Activated CD8-positive, alpha-beta T cell treated with anti-CD3 and anti-CD28 coated beads, Interleukin-2, amount 10 ng/mL, durations not matched to agents 7 days and 5 days (primary cell): ENCODE measurements at places on chromosomes 6 and 20. TPM values are rescaled to one million over a fixed set of nuclear protein-coding genes. Genes with fewer than 3 reads are reported as not detected.

The GPR6 gene
- not detected for total RNA-seq

DNA sequence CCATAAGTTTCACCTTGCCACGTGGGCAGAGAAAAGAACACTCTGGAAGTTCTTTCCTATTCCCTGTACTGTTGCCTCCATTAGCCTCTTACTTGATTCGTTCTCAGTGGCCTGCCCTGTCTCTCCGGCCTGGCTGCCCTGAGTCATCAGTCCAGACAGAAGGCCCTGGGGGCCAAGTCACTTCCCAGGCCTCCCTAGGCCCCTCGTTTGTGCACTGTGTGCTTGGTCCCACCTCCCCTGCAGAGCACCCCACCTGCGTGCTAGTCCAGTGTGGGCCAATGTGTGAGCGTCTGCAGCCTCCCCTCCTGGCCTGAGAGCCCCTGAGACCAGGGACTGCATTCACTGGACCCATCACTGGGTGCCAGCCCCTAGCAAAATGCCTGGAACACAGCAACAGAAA, 191.2 kb upstream of the RREB1 start:
- peak overlapping the region; percentile 33 for H3K27ac ChIP-seq
- H3K4me1 ChIP-seq = peaks cover 18% of the 10 kb centered on the region
- DNase-seq = no peak
- no peak overlapping the region for H3K4me3 ChIP-seq
- H3K36me3 ChIP-seq = no peaks in the 10 kb centered on the region

- no peak overlapping the region for H3K4me3 ChIP-seq
- no peak overlapping the region for H3K27ac ChIP-seq
- no peak for DNase-seq
- H3K36me3 ChIP-seq = no peaks in the 10 kb centered on the region
Measured at GRCh38 chr6:111050261-111051023, 36.9 kb upstream of the SLC16A10 start.

- no peaks in the 10 kb centered on the region for H3K36me3 ChIP-seq
- DNase-seq = no peak
- no peak overlapping the region for H3K27ac ChIP-seq
- H3K4me1 ChIP-seq = no peaks in the 10 kb centered on the region
- H3K27me3 ChIP-seq = no peaks in the 10 kb centered on the region
Measured at GRCh38 chr6:161682982-161683381, 409.1 kb upstream of the AGPAT4 start.

DNA sequence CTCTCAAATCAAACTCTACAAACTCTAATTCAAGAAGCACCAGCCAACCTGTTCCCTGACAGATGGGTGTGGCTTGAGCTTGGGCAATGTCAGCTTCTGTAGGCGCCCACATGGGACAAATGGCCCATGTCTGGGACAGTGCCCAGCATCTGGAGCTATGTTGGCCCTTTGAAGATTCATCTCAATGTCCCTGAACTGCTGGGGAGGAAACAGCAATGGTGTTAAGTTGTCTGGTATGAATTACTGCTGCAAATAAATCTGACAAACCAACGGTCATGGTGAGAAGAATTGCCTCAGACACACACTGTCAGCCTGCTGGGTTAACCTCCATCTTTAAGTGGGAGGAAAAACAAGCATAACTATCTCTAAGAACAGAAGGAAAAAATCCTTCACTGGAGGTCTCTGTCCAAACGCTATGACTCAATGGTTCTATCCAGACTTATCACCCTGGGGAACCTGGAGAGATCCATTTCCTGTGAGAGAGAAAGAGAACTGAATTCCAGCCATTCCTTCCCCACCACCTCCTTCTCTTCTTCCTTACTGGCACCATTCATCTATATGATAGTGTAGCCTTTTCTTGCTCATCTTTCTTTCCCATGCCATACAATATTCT, 274.9 kb downstream of the CDH26 start:
- H3K27me3 ChIP-seq = peaks cover 13% of the 10 kb centered on the region
- DNase-seq = no peak
- peaks cover 4% of the 10 kb centered on the region for H3K4me1 ChIP-seq
- no peak overlapping the region for H3K4me3 ChIP-seq
- H3K27ac ChIP-seq = no peak overlapping the region
- no peaks in the 10 kb centered on the region for H3K36me3 ChIP-seq

DNA sequence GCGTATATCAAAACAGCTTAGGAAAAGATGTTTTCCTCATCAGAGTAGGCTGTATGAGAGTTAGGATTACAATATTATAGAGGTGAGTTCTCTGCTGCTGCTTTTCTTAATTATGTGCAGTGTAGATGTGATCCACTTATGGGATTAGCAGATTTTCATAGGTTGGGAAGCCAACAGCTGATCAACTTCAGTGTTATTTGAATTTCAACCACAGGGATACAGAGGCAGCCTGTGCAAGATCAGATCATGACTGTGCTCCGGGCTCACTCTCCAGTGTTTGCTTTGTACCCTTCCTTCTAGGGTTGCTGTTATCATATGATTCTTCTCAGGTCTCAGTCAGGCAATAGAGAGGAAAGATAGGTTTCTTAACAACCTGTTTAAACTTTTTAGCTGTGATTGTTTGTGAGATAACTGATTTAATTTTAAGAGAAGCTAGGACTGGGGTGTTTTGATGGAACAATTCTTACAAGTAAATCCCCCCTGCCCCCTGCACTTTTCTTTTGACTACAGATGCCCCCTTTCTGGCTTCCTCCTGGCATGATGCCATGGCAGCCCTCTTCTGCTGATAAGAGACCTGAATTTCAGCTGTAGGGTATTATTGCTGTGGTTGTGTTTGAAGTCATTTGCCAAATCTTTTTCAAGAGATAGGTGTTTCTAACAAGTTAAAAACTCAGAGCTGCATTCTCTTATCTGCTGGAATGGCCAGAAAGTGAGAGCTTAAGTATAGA, 8.5 kb downstream of the RNF8 start:
- no peak for DNase-seq
- H3K4me3 ChIP-seq = no peak overlapping the region
- H3K27ac ChIP-seq = no peak overlapping the region
- H3K4me1 ChIP-seq = no peaks in the 10 kb centered on the region

- no peak overlapping the region for H3K4me3 ChIP-seq
- H3K27me3 ChIP-seq = no peaks in the 10 kb centered on the region
- no peak overlapping the region for H3K27ac ChIP-seq
- DNase-seq = no peak
- H3K36me3 ChIP-seq = no peaks in the 10 kb centered on the region
Measured at GRCh38 chr6:15586503-15586902, 76.3 kb downstream of the DTNBP1 start.
